Pulmonary artery endothelial cell (primary cell): ENCODE measurements at places on chromosomes 4 and X.

- no peak for DNase-seq
Measured at GRCh38 chr4:142402900-142403299, 443.2 kb downstream of the INPP4B start.

DNA sequence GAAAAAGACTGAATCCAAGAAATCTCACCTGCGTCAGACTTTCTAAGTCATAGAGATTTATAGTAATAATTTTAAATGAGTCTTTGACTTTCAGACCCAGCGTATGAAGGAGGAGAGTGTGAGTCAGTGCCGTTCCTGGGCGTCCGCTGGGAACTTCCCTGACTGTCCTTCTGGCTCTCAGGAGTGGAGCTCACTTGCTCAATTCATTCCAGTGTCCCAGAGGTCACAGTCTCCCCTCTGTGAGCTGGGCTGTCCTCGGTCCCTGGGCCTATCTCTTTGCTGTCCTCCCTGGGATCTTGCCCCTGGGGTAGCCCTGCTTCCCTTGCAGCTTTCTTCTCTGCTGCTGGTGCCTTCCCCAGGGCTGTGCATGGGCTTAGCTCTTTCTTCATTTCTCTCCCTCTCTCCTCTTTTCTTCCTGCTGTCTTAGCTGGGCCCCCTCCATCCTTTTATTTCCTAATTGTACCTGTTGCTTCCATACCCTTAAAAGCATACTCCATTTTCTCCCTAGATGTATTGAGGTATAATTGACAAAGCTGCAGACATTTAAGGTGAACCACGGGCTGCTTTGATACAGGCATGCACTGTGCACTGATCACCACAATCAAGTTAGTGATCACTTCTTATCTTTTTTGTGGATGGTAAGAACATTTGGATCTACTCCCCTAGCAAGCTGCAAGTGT is 11.6 kb downstream of the SORBS2 start:
- no peak for DNase-seq

- no peak for DNase-seq
Measured at GRCh38 chr4:77235289-77235854, 78.4 kb downstream of the CCNG2 start.

- no peak for DNase-seq
Measured at GRCh38 chr4:18937080-18937479, 915.5 kb upstream of the LCORL start.
